MM.1S (cell line): ENCODE measurements at places on chromosomes 5 and 9.

DNA sequence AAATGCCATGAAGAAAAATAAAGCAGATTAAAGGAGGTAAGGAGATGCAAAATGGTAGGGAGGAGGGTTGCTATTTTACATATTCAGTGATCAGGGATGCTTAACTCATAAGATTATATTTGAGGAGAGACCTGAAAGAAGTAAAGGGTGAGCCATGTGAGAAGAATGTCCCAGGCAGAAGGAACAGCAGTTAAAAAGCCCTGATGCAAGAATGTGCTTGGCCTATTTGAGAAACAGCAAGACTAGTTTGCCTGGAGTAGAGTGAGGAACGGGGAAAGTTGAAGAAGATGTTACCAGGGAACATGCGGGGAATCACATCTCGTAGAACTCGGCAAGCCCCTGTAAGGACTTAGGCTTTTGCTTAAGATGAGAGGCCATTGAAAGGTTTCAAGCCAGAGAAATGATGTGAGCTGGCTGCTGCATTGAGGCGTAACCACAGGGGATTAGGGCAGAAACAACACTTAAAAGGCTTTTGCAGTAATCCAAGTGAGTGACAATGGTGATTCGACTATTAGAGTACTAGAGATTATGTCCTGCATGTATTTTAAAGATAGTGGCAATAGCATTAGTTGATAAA lies 198.7 kb downstream of the VPS13A start:
- no peak for DNase-seq

DNA sequence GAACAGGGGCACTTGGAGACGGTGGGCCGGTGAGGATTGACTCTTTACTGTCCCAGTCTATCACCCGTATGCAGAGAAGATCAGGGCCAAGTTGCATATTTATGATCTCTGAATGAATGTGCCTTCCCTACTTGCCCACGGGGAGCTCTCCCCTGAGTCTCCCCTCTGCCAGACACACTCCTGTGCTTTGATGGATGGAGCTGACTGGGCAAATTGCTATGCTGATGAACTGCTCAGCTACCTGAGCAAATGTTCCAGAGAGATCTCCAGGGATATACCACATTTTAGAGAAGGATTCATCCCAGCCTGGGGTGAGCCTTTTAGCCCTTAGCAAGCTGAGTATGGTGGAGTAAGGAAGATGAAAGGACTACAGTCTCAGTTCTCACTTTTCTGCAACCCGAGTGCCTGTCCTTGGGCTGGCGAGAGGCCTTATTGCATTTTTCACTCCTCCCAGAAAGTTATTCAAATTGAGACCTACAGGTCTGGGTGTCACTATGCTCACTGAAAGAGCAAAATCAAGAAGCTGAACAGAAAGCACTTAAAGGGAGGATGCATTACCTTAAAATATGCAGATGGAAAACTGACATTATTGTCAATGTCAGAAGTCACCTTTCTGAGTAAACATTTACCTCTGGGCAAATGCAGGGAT lies 526.7 kb upstream of the WWC1 start:
- DNase-seq, result no peak

- DNase-seq, result no peak
Observed at GRCh38 chr9:130114741-130115140, 57.5 kb upstream of the NCS1 start.

- no peak for DNase-seq
Observed at GRCh38 chr5:128225245-128226030, 141.9 kb downstream of the SLC12A2 start.

DNA sequence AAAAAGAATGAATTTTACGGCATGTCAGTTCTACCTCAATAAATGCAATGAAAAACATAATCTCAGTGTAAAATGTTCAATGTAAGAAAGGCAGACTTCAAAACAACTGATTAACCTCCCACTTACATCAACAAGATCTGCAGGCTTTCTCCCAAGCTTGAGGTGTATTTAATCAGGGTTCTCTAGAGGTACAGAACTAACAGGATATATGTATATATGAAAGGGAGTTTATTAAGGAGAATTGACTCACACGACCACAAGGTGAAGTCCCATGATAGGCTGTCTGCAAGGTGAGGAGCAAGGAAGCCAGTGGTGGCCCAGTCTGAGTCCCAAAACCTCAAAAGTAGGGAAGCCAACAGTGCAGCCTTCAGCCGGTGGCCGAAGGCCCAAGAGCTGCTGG lies 35.9 kb downstream of the MARCHF3 start:
- DNase-seq, result no peak

DNA sequence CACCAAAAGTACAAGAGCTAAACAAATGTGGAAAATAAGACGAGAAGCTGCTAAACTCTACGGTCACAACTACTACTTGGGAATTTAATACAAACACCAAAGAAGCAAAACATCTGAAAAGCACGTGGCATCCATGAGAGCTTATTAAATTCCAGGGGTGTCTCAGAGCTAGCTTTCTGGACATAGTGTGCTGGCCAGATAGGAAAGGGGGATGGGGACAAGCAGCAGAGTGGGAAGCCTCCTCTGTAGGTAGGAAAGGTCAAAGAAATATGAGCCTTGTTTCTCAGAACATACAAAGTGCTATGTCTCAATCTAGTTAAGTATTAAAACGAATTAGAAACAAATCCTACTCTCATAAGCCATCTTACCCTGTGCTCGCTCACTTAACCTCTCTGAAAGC lies 51.3 kb upstream of the GOLPH3 start:
- no peak for DNase-seq

DNA sequence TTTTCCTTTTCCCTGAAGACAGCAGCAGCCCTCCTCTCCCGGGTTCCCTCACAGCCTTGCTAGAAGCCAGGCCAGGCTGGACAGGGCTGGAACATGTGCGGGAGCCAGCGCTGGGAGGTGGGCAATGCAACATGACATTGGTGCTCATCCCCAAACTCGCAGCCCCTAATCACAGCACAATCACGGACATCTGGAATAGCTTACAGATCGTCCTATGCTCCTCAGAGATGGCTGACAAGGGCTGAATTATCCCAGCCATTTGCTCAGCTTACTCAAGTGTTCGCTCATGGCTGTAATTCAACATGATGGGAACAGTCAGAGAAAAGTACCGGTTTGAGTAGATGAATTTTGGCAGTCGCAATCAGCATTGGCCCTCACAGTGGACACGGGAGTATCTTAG lies 49.8 kb downstream of the FSTL4 start:
- DNase-seq, result no peak

DNA sequence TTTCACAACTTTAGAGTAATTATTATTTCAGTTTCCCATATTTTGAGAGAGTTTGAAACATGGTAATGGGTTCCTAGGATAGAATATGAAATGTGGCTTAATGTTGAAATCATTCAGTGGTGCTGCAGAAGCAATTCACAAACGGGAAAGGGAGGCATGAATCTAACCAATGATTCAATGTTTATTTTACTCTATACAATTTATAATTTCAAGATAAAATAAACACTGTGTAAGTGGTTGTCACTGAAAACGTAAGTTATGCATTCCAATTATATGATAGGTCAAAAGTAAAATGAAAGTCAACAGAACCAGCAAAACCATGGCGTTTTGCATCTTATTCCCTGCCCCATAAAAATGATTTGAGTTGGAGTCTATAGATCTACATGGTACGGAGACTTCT lies 1207.1 kb upstream of the CDH18 start:
- DNase-seq, result no peak

DNA sequence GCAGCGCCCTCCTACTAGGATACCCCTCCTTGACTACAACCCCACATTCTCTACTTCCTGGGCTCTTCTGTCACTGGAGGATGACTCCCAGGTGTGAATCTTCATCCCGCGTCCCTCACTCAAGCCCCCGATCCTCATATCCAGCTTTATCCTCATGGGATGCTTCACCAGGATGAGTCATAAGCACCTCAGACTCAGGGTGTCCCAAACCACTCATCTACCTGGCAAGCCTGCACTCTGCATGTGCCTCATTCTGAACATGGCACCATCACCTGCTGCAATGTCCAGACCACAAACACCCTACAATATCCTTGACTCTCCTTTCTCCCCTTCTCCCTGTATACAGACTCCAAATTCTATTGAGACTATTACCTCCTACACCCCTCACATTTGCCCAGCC lies 1.5 kb upstream of the TGFBI start:
- DNase-seq, result no peak

GRCh38 chr9:134333874-134334581 lies 7.8 kb downstream of the RXRA start:
- no peak for DNase-seq

GRCh38 chr9:71509054-71509453 lies 259.3 kb downstream of the CEMIP2 start:
- DNase-seq, result peak; percentile 14

DNA sequence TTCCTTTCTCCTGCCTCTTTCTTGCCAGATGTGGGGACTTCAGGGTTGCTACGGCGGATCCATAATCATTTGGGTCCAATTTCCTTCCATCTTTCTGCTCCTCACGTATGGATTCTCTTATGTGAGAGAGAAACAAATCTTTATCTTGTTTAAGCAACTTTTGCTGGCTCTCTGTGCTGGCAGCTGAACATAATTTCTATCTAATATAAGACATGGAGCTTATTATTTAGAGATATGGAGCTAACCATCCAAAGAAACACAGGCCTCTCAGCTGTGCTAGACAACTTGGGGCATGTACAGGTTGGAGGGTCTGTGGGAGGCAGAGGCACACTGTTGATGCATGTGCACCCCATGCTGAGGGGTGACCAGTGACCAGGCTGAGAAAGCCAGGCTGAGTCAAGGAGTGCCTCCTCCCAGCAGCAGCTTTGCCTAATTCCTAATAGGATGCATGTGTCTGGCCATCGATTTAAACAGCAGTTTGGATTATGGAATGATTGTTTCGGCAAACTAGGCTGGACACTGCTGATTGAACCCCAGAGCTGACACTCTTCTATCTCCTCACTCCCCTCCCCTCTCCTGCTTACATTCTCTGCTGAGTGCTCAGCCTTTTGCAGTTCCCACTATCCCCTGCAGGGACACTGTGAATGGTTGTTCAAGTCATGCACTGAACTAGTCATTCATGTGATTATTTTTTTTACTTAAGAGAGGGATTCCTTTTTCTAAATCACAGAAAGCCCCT lies 195.8 kb downstream of the ERCC6L2 start:
- no peak for DNase-seq

GRCh38 chr9:29865764-29866313 lies 2292.6 kb upstream of the C9orf72 start:
- no peak for DNase-seq

GRCh38 chr5:118578093-118578492 lies 410.3 kb downstream of the DTWD2 start:
- DNase-seq, result no peak

- DNase-seq, result no peak
Observed at GRCh38 chr5:33524476-33524875, 83.7 kb downstream of the TARS1 start.

DNA sequence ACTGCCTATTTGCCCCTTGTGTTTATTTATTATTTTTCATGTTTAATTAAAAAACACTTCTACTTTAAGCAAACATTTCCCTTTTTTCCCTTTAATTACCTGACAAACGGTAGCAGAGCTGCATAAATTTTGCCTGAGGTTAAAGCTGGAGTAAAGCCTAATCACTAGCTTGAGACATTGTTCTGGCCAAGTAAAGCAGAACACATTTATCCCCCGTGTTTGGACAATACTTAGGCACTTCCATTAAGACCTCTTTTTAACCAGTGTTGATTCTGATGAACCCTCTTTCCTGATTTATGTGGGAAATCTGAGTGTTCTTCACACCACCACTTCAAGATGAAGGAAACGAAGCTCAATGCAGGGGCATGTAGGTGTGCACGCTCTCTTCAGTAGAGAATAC lies 54.5 kb downstream of the BNC2 start:
- no peak for DNase-seq

- DNase-seq, result no peak
Observed at GRCh38 chr5:78534905-78535200, 113.7 kb downstream of the LHFPL2 start.

DNA sequence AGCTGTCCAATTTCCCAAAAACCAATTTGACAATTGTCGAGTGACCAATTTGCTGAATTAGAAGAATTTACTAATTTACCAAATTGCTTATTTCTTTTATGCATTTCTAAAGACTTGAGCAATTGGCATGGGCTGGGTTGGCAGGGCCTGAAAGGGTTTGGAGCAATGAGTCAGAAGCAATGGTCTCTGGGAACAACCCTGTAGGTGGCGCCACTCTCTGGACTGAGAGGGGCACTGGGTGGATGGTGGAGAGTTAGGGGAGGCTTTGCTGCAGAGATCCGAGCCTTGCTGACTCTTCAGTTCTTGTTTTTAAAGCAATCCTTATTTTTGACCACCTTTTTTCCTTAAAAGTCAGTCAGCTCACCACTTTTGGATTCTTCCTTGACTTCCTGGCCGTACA lies 71.5 kb upstream of the RPS23 start:
- DNase-seq, result peak; percentile 28

- DNase-seq, result no peak
Observed at GRCh38 chr5:175922192-175922885, 45.8 kb downstream of the THOC3 start.

GRCh38 chr9:6581253-6581652 lies 64.3 kb downstream of the GLDC start:
- DNase-seq, result no peak

DNA sequence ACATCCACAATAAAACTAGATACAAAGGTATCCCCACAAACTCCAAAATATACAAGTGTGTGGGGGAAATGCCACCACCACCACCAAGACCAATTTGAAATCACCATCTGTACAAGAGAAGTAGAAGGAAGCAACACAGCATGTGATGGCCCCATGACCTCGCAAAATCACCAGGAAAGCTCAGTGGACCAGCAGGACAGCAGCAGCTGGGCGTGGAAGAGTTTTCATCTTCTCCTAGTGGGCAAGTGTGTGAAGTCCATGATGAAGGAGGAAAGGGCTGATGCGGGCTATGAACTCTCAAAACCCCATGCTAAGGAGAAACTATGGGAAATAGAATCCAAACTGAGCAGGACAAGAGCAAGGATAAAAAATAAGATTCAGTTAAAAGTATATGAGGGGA lies 58.1 kb downstream of the GOLPH3 start:
- no peak for DNase-seq

GRCh38 chr5:53472279-53472678 lies 8.2 kb upstream of the FST start:
- no peak for DNase-seq

DNA sequence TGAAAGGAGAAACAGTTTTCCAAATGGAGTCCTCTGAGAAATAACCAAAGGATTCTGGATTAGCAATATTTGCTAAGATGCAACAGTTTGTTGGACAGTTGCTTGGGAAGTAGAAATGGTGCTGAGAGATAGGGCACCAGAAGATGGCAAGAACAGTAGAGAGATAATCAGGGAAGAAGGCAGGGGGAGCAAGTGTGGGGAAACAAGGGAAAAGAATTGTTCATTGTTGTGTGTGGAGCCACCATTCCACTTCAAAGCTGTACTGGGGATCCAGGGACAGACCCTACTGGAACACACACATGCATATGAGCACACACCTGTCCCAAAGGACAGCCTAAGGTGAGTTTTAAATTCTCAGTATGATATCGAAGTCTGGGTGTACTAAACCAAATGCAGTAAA lies 152.5 kb downstream of the ZNF608 start:
- DNase-seq, result no peak

GRCh38 chr9:110835859-110836271 lies 167.3 kb downstream of the MUSK start:
- no peak for DNase-seq
